CD8-positive, alpha-beta memory T cell (primary cell): ENCODE measurements at places on chromosomes 6 and 20.

GRCh38 chr6:117229870-117230269, 35.5 kb upstream of the VGLL2 start:
- no peak for DNase-seq

DNA sequence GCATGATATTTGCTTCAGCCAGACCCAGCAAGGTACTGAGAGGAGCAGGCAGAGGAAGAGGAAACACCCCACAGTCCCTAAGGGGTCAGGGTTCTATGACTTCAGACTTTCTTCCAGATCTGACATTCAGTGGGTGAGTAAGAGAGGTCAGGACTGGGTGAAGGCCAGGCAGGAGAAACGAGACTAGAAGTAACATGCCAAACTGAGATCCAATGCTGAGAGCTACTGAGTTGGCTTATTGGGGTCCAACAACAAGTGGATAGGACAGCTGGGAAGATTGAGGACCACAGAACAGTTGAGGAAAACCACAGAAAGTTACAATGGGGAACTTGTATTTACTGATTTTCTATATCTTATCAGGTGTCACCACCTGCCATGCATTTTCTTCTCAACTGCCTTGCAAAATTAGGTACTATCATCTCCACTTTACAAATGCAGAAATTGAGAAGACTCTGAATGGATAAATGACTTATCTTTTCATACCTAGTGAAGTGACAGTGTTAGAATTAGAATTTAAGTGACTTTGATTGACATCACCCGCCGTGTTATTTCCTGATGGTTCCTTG, 43.8 kb upstream of the HIVEP1 start:
- no peak for DNase-seq

DNA sequence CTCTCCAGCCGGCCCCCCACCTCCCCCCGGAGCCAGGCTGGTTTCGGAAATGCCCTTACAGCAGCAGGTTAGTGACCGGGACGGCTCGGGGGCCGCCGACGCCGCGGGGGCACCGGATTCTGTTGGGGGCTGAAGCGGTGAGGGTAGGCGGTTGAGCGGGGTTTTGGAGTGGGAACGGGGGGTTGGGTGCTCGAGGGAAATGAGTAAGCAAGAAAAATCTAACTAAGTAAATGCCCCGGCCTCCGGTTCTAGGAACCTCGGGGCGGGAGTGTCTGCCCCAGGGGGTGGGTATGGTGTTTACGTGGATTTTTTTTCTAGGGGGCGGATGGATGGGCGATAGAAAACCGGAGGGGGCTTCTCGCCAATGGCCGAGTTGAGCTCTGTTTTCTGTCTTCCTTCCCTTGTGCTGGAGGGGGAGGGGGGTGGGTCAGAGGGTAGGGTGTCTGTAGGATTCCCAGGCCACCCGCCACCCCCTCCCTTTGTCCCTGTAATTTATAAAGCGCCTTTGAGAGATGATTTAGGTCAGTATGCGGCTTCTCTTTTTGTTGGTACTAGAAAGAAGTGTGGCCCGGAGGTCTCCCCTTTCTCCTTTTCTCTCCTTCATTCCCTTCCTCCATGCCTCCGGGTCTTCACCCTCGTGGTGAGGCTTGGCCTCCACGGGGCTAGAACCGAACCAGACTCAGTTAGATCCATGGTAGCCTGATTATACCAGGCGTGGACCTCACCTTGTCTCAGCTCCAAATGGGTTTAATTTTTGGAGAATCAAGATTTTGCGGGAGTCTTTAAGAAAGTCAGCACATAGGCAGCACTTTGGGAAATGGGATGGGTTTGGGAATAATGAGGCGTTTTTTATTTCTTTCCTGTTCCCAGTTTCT, 2.3 kb downstream of the E2F3 start:
- DNase-seq = peak; percentile 62

- no peak for DNase-seq
These were observed 12.9 kb upstream of the WFDC2 start for GRCh38 chr20:45456632-45457031.

DNA sequence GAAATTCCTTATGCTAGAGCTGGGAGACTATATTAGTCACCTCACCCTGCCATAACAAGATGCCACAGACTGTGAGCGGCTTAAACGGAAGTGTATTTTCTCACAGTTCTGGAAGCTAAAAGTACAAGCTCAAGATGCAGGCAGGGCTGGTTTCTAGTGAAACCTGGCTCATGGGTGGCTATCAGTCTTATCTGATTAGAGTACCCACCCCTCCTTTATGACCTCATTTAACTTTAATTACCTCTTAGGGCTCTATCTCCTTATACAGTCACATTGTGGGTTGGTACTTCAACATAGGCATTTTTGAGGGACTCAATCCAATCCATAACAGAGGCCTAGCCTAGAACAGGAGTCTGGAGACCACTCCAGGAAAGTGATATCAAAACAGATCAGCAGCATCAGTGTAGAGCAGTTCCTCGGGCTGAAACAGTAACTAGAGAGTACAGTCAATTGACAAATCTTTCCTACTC, 2.3 kb upstream of the SNRNP48 start:
- no peak for DNase-seq

GRCh38 chr20:59945175-59945574, 5.0 kb downstream of the FAM217B start:
- DNase-seq = no peak

DNA sequence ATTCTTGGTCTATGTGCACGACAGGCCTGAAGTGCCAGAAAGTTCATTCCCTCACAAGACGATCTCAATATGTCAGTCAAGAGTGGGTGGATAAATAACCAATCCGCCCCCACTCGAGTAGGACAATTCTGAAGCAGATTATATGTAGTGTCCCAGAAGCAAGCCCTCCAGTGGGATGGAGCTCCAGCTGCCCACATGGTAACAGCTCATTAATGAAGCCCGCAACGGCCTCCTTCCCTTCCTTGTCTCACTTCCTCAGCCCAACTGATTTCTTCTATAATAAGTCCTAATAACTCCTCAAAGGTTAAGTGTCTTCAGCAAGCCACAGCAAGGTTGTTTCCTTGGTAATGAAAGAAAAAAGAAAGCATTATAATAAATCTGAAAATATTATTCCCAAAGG, 82.1 kb upstream of the F13A1 start:
- no peak for DNase-seq

- DNase-seq = no peak
These were observed 156.7 kb downstream of the JARID2 start for GRCh38 chr6:15402406-15403045.

DNA sequence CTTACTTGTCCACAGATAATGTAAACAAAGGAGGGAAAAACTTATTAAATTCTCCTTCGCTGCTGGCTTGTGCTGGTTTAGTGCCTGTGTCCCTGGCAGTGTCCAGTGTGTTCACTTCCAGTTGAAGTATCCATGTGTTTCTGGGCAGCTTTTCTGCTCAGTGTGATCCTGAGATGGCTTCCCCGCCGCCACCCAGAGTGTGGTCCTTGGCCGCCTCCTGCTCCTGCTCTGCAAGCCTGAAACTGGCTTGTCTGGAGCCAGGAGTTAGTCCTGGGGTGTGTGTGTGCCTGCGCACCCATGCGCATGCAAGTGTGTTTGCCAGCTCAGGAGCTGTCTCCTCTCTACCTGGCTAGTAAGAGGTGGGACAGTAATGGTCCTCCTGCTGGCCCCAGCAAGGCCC, 7.2 kb downstream of the BTBD3 start:
- no peak for DNase-seq

DNA sequence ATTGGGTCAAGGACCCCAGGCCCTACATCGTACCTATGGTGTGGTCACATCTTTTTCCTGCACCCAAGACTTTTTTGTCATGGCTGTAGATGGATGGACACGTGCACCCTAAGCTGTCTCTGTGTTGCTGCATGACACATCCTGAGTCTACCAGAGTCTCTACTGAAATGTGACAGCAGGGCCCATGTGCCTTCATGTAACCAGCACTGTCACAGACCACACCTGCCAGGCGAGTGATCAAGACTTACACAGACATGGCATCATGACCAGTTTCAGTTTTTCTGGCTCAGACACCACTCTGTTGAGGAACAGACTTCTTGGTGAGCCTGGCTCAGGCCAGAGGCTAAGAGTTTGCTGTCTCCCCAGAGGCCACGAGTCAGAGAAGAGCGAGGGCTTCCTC, 7.6 kb downstream of the PRND start:
- DNase-seq = no peak

DNA sequence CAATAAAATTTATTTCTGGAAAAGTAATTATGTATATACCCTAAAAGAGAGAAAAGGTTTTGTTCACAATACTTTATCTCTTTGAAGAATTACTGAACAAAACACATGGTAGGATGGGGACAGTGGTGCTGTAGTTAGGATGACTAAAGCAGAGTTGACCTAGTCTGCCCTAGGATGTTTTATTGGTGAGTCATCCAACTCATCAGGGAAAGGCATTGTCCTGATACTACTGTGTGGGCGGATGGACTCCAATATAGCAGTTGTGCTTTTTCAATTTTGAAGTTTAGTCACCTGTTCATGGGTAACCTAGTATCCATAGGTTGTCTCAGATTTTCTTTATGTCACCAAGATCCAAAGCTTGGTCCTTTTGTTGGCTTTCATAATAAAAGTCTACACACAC, 53.3 kb upstream of the EYS start:
- no peak for DNase-seq

GRCh38 chr20:47998736-47999135, 213.5 kb upstream of the SULF2 start:
- DNase-seq = no peak

GRCh38 chr20:61391812-61392520, 139.9 kb downstream of the CDH4 start:
- no peak for DNase-seq

- DNase-seq = no peak
These were observed 100.8 kb upstream of the GPR6 start for GRCh38 chr6:109877028-109878004.

- DNase-seq = no peak
These were observed 192.4 kb upstream of the ZNF217 start for GRCh38 chr20:53786071-53786444.

DNA sequence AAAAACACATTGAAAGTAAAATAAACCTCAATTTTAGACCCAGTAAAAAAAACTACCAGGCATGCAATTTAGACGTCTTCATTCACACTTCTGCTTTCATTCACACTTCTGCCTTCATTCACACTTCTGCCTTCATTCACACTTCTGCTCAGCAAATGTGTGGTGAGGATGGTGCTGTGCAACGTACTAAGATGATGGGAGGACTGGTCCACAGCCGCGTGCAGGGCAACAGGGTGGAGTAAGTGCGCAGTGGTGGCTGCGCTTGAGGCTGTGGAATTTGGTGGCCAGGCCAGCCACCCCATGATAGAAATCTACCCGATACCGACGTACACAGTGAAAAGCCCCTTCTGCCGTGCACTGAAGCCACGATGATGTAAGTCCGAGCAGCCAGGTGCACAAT, 114.3 kb upstream of the CD93 start:
- DNase-seq = no peak

GRCh38 chr6:168804331-168804730, 363.3 kb downstream of the SMOC2 start:
- no peak for DNase-seq

GRCh38 chr6:4381381-4381780, 246.0 kb upstream of the ECI2 start:
- no peak for DNase-seq
